NAMALWA (cell line): ENCODE measurements at places on chromosomes 4 and X.

DNA sequence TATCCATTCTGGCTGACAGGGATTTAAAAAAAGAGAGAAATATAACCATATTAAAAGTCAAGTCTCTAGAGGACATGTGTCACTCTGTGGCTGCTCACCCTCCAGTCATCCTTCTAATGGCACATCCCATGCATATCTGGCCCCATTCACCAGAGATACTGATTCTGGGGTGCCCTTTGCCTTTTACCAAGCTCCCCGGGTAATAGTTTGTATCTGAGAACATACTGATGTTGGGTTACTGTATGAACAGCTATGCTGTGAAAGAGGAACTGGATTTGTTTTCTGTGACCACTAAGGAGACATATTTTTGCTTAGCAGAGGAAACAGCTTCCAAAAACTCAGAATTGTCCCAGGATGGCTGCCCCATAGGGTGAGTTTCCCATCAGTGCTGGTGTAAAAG lies 56.0 kb downstream of the SAT1 start:
- DNase-seq, result peak; percentile 1

GRCh38 chr4:139171876-139172691 lies 4.9 kb downstream of the ELF2 start:
- no peak for DNase-seq

- DNase-seq, result no peak
These were observed 337.8 kb upstream of the NOCT start for GRCh38 chr4:138677748-138678147.

GRCh38 chr4:22190855-22191254 lies 242.3 kb upstream of the KCNIP4 start:
- DNase-seq, result no peak

DNA sequence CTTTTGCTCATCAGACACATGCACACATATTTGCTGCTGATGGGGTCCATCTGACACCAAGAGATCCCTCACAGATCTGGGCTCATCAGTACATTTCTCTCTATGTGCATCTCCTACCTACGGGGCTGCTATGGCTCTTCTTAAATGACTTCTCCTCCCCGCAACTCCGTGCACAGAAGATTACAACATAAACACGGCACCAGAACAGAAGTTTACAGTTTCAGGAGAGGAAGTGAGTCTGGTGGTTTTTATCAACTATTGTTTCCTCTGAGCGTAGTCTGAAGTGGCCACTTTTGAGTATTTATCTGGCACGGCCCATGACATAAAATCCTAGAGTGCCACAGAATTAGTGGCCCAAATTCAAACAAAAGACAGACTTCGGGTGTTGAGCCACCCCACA lies 263.8 kb downstream of the PRDM5 start:
- no peak for DNase-seq

DNA sequence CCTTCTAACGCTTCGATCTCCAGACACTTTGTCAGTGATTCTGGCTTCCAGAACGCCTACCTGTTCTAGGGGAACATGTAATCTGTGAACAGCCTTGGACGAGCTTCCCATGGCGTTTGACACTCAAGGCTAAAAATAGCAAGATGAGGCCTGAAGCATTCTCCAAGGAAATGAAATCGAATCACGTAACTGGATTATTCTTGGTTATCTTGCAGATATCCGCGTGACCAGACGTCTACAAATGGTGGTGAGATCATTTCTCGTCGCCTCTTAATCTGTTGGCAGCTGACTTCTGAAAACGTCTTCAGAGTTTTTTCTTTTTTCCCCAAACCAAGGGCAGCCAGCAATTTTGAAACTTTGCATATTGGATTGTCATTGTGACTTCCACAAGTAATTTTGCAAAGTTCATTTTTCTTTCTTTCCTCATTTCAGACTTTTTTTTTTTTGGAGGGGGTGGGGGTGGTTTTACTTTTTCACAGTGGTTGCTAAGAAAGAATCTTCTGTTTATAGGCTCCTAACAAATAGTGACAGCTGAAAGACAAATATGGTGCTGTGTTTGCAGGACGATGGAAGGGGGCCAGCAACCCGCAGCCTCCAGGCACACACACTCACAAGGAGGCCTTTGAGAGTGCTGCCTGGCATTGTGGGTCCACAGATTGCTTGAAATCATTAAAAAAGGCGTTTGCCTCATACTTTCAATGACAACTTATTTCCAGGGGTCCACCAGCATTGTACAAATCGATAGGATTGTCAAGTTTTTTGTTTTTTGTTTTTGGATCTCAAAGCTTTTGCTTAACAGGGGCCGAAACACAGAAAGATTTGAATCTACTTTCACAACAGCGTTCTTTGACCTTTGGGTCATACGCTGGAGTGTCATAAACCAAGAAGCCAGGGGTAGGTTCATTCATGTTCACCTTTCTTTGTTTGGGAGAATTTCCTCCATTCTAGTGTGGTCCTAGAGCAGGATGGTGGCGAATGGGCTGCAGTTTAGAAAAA lies 32.4 kb upstream of the PDLIM3 start:
- DNase-seq, result no peak

GRCh38 chrX:154308108-154308946 lies 12.7 kb downstream of the TKTL1 start:
- DNase-seq, result peak; percentile 75

- DNase-seq, result no peak
These were observed 53.0 kb downstream of the PTCHD1 start for GRCh38 chrX:23387550-23388184.

DNA sequence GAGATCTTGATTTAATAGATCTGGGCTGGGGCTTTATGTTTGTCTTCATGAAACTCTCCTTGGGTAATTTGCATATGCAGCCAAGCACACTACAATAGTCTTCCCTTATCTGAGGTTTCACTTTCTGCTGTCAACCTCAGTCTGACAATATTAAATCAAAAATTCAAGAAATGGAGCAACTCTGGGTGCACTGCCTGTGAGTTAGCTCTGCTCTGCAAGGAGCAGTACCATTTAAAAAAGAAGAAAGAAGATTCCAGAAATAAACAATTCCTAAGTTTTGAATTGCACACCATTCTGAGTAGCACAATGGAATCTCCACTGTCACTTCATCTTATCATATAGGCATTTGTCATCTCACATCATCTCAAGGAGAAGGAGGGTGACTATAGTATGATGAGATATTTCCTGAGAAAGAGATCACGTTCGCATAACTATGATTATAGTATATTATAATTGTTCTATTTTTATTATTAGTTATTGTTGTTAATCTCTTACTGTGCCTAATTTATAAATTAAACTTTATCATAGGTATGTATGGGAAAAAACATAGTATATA lies 9.4 kb downstream of the FNIP2 start:
- peak; percentile 76 for DNase-seq

GRCh38 chrX:13223868-13224567 lies 95.8 kb downstream of the ATXN3L start:
- DNase-seq, result no peak

DNA sequence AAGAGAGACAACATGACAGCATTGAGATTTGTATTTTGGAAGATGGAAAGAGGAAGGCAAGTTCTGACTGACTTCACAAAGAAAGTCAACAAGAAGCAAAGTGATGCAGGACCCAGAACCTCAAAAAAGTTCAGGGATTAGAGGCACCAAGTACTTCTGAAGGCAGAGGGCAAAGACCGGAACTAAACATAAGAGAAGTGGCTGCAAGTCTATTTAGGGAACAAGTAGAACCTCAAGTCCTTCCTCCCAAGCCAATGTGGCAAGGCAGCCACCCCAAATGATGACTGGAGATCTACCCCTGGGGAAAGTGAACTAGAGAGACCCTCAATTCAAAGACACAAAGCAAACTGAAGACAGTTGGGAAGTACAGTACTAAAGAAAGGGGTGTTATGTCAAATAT lies 46.6 kb downstream of the SLC39A8 start:
- DNase-seq, result no peak

DNA sequence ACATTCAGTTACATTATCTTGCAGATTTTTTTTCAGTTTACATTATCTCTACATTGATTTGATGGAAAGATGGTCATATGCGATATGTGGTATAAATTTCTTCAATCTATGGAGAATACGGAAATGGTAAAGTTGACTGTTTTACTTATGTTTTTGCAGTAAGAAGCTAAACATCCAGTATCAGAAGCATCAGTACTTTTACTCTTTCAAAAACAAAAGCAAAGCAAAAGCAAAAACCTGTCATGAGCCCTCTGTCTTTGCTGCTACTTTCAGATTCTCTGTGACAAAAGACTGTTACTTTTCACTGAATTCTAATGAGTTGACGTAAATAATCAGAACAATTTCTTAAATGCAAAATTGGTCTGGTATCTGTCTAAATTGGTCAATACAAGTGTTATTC lies 52.4 kb upstream of the UCP1 start:
- peak; percentile 10 for DNase-seq

GRCh38 chrX:23993012-23993633 lies 33.9 kb downstream of the KLHL15 start:
- DNase-seq, result no peak

DNA sequence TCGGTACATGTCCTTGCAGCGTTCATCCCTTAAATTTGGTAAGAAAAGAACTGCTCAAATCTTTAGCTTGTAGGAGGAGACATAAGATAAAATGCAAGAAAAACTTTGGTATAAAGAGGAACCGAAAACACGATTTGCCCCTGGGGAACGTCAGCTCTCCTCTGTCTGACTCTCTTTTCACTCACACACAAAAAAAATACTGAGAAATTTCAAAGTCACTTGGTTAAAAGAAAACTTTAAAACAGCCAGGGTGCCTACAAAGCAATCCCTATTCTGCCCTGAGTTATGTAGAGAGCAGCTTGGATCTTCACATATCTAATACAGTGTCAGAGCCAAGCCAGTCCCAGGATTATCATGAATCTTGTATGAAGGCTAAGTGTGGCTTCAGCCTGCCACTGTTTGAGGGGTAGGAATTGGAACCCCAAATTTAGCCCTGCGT lies 248.5 kb upstream of the CXXC4 start:
- peak; percentile 83 for DNase-seq

- DNase-seq, result no peak
These were observed 3.4 kb upstream of the HOPX start for GRCh38 chr4:56684320-56685050.

DNA sequence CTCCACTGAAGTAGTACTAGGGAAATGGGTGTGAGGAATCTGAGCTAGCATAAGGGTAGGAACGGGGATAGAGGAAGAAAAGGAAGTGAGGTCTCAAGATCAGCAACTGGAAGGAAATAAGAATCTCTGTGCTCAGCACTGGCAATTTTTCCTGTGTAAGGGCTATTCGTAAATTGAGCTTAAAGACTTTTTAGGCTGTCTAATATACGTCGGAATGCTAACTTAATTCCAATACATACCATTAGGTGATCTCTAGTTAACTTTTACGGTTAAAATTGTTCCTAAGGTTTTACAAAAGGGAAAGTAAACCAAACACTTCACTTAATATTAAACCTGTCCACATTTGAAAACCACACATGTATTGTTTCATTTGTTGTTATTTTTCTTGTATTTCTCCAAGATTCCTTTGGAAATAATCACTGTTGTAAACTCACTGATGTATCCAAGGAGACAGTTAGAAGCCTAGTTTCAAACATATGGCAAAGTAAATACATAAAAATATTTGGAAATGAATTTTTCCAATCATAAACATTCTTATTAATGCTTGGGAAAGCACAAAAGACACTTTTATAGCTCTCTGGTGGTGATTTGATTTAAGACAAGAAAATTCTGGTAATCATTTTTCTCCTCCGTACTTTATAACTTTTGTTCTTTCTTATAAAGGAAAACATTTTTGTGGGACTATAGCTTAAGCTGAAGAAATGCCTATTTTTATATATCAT lies 28.1 kb upstream of the HPGDS start:
- no peak for DNase-seq

GRCh38 chr4:107901213-107901934 lies 30.0 kb upstream of the CYP2U1 start:
- DNase-seq, result no peak

- no peak for DNase-seq
These were observed 509.8 kb downstream of the ARAP2 start for GRCh38 chr4:35734381-35735098.

GRCh38 chrX:52378870-52379269 lies 10.0 kb downstream of the XAGE2 start:
- DNase-seq, result no peak

DNA sequence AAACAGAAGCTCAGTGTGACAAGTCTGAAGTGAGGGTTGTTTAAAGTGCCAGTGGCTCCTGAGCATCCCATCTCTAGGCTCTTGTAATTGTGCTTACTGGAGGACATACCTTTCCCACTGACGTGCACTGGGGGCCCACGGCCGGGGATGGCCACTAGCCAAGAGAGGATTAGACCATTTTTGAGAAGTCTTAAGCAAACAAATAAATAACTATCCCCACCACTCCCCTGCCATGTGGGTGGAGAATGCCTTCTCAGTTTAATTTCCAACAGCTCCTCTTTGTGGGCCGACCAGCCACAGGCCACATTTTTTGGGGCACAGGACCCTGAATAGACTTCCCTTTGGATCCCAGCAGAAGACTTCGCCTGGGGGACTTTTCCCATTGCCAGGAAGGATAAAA lies 125.0 kb upstream of the MSX1 start:
- no peak for DNase-seq

DNA sequence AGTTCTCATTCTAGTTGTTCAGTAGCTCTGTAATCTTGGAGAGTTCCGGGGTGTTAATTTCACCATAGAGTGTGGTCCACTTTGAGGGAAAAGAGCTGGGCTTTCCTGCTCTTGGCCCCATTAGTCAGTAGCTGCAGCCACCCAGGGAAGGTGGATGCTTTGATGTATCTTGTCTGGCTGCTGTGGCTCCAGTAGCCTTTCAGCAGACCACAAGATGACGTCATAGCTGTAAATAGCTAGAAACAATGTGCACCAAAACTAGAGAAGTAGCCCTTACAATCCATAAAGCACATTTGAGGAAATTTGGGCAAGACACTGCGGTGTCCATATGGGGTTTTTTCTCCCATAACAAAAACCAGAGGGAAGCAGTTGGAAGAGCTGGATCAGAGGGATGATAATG lies 32.9 kb upstream of the PRPS2 start:
- DNase-seq, result no peak

DNA sequence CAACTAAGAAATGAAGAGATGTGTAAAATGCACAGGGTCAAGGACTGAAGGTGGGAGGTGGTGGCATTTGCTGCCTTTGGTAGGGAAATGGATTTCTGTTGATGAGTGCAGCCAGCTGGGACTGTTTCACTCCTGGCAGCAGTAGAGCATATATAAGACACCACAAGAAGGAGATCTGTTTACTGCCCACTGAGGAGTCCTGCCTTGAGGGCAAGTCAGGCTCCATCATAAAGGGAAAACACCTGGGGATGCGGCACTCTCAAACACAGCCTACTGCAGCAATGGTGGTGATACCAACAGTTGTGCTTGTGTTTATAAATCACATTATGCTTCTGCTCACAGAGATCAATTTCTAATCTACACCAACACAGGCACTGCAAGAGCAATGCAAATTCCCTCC lies 222.1 kb downstream of the TACR3 start:
- DNase-seq, result no peak

- no peak for DNase-seq
These were observed 7.6 kb upstream of the BST1 start for GRCh38 chr4:15695240-15695699.

DNA sequence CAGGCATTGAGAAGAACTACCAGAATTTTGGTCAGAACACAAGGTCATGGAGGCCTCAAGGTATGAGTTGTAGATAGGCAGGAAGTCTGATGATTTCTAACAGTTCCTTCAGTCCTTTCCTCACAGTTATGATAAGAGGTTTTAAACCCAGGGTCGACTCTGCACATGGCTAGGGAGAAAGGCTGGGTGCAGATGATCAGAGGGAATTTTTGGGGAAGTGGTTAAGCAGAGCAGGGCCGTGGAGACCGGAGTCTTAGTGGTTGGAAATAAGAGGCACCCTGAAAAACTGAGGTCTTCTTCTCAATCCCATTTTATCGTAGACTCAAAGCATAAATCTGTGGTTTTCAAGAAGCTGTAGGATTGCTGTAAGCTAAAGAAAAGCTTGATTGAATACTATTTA lies 118.5 kb upstream of the ANK2 start:
- DNase-seq, result no peak

GRCh38 chr4:8728536-8729407 lies 136.2 kb downstream of the CPZ start:
- DNase-seq, result no peak
